Hypothalamus (tissue), 51 donors: ENCODE measurements at places on chromosomes 13 and 19.

DNA sequence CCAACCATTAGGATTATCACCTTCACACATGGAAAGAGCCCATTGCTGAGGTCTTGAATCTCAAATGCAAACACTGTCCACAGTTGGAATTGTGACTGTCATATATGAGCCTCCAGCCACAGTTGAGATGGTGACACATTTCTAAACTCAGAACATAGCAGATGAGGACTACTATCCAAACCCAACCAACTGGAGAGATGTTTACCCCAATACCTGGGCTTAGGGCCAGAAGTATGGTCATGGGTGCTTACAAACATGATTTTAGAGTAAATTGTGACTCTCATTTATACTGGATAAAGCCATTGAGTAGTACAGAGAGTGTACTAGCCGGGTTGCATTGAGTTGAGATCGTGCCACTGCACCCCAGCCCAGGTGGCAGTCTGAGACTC lies 14.0 kb upstream of the ZNF681 start:
- DNase-seq, result no peak

DNA sequence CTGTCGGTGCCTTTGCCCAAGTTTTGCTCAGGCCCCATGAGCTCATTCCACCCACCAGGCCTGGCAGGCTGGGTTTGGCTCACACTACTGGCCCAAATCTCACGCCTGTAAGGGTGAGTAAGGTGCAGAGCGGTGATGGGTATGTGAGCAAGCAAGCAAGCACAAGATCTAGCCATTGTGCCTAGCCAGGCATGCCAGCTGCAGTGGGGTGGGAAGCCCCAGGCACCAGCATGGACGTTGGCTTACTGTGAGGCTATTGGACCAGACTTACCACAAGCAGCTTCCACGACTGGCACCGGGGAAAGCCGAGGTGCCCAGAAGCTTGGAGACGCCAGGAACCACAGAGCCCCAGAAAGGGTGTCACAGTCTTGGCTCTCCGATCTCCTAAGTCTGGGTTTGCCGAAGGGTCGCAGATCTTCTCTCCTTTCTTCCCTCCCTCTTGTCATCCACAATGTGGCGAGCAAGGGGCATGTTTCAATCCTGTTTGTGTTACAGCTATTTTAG lies 2659.4 kb upstream of the PCDH20 start:
- DNase-seq, result no peak

DNA sequence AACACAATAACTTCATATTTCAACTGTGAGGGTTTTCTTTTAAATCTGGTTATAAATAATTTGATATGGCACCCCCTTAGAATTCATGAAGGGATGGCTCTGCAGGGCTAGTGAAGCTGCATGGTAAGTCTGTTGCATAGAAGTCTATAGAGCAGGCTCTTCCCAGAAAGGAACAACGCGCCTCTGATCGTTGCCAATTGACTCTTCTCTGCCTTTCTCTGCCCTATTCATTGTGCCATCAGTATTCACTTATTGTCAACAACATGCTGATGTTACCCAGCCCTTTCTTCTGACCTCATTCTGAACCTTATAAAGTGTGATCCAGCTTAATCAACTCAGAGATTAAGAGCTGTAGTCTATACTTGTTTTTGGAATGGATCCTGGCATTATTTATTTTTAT lies 16.3 kb upstream of the DCT start:
- no peak for DNase-seq

- DNase-seq, result no peak
Measured at GRCh38 chr19:7921967-7922835, 2.1 kb downstream of the SNAPC2 start.

- no peak for DNase-seq
Measured at GRCh38 chr13:33169273-33169980, 116.1 kb downstream of the STARD13 start.
